ENCODE measurements at places on chromosomes 6 and 20. TPM values are rescaled to one million over a fixed set of nuclear protein-coding genes. Genes with fewer than 3 reads are reported as not detected.

GRCh38 chr20:29443819-29444218 lies 1813.6 kb upstream of the DEFB115 start:
- no peak for DNase-seq

DNA sequence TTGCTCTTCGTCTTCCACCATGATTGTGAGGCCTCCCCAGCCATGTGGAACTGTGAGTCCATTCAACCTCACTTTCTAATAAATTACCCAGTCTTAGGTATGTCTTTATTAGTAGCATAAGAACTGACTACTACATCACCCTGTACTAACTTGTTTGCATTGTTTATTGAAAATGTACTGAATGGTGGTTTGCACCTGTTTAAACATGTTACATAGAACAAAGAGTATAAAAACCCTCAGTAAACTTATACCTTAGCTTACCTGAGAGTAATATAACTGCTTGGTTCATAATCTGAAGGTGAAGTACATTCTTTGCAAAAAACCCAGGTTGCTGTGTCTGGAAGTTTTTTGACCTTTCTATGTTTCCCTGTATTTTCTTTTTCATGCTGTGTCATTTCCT lies 777.8 kb downstream of the TBC1D32 start:
- DNase-seq = no peak

GRCh38 chr6:28941684-28942448 lies 18.1 kb upstream of the TRIM27 start:
- DNase-seq = peak; percentile 19

DNA sequence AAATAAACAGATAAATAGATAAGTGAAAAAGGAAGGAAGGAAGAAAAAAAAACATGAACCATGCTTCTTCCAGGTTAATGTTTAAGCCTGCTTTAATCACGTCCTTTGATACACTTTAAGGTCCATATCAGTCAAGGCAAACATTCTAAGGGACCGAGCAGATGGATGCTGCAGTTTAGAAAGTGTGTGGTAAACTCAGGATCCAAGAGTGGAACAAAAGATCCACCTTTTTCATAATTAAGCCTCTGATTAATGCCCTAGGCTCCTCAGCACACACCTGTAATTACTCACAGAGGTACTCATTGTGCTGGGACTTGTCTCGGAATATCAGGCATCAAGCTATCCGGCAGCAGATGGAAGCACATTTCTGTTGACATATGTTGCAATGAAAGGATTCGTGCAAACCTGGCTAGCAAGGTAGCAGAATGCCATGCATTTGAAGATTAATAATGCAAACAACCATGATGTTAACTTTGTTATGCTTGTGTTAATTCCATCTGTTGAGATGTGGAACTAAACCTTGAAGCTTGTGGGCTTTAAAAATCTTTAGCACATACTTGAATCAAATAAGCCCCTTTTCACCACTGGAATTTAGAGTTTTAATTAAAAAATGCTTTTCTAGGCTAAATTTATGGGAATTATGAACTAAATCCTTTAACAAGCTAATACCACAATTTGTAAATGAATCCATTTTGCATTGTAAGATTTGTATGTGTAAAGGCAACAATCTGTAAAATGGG lies 163.7 kb downstream of the RALGAPA2 start:
- peak; percentile 96 for DNase-seq

GRCh38 chr6:137950581-137950980 lies 83.5 kb downstream of the TNFAIP3 start:
- DNase-seq = no peak

GRCh38 chr20:4685923-4686221 lies 35.8 kb upstream of the PRND start:
- no peak for DNase-seq

DNA sequence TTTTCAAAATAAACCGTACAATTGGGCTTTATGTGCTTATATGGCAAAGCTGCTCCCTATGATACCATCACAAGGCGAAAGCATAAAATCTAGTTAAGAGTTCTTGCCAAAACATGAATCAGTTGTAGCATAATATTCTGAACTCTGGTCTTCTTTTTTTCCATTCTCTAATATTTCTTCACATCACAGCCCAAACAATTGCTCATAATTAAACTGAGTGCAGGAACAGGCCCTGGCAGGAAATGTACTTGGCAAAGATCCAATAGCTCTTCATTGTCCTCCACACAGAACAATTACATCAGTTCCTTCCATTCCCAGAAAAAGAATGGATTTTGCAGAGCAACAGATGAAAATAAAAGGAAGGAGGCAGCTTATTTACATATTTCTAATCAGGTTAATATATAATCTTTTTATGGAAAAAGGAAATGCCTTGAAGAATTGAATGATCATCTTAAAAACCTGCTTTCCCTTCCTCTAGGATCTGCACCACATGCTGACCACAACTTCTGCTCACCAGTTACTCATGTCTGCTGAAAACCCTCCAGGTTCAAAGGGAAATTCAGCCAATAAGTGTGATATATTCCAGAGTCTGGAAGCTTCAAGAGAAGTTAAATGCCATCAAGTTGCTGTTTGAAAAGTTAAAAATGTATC lies 123.3 kb upstream of the COL21A1 start:
- peak; percentile 89 for DNase-seq

DNA sequence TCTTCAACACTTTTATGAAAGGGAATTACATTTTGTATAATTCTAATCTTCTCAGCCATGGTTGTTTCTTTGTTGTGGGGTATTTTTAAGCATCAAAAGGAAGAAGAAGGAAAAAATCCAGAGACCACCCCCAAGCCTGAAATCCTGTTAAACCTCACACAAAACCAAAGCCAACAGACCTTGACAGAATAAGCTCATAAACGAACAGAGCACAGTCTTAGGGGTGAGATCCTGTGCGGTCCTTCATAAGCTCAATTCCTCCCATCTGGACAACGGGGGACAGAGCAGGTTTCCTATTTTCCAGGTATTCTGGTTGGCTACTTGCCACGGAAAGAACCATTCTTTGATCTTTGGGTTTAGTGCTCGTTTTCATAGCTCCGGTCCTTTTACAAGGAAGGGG lies 151.3 kb upstream of the SULF2 start:
- no peak for DNase-seq

DNA sequence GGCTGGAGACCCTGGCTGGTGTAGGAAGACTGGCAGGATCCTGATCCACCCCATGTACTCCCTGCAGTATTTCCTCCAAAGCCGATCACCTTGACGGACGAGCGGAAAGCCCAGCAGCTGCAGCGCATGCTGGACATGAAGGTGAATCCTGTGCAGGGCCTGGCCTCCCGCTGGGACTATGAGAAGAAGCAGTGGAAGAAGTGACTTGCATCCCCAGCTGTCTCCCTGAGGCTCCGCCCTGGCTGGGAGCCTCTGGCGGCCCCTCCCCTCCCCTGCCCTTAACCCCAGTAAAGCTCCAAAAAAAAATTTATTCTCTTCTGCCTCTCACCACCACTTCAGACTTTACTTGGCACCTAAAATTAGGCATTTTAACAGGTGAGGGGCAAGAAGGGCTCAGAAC lies 7.0 kb downstream of the COX4I2 start:
- no peak for DNase-seq

- DNase-seq = no peak
Measured at GRCh38 chr20:49161428-49162152, 26.5 kb downstream of the STAU1 start.

GRCh38 chr6:87110636-87111035 lies 15.7 kb upstream of the CGA start:
- no peak for DNase-seq

DNA sequence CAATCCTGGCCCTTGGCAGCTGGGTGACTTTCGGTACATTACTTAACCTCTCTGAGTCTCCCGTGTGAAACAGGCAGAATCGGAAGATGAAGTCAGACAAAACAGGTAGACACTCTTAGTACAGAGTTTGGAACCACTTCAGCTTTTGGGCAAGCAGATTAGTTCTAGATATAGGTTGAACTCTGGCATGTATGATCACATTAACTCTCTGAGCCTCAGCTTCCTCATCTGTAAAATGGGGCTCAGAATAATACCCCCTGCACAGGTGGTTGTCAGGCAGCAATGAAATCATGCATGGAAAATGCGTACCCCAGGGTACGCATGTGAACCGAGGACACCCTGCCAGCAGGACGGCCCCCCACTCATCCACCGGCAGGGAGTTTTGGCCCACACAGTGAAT lies 87.7 kb downstream of the KCNB1 start:
- DNase-seq = no peak

The SS18L1 gene
- 13.2 TPM for total RNA-seq

The NHLRC1 gene
- total RNA-seq = not detected

The SGK2 gene
- not detected for total RNA-seq

The TRAM2 gene
- total RNA-seq = 4.9 TPM

All from G401 (cell line).